ENCODE measurements at places on chromosomes 2 and 18.

GRCh38 chr18:50724751-50725151 is 95.1 kb downstream of the MRO start:
- DNase-seq: no peak

DNA sequence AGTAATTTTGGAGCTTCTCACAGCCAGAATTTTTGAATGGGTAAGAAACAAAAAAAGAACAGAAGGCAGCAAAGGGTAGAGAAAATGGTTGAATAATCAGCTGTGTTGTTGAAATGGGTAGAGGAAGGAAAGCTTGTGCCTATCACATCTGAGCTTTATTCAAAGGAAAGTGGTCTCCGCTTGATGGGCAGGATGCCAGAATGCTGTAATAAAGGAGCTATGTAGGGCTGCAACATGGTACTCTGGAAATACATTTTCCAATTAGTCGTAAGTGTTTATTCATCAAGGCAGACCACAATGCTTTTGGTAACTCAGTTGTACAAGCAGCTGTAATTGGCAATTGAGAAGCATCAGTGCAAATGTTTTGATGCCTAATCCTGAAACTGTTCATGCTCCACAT is 196.9 kb downstream of the ICOS start:
- no peak for DNase-seq

DNA sequence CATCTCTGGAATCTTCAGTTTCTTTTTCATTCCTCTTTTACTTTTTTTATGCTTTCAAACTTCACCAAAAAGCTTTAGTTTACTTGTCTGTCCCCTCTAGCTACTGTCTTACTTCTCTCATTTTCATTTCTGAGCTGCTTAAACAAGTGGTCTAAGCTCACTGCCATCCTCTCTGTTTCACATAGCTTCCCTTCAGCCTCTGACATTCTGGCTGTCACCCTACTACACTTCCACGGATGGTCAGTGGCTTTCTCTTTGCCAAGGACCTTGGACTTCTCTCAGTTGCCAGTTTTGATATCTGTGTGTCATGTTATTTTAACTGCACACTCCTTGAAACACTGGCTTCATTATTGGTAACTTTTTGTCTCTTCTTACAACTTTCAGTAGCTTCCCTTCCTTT is 176.1 kb downstream of the IKZF2 start:
- no peak for DNase-seq

DNA sequence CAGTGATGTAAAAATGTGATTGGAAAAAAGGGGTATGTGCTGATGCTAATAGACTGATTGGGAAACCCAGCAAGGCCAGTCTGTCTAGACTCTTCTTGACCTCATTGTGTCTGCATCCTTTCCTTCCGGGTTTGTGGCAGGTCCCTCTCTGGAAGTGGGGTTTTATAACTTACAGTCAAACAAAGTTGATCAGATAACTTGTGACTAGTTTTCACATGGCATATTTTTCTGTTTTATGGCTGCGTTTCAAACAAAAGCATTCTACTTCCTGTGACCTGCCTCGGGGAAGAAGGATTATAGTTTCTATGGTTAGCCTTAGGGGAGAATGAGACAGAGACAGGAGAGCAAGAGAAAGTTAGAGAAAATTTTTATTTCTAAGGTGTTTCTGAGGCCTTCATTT is 188.7 kb upstream of the HNMT start:
- no peak for DNase-seq

DNA sequence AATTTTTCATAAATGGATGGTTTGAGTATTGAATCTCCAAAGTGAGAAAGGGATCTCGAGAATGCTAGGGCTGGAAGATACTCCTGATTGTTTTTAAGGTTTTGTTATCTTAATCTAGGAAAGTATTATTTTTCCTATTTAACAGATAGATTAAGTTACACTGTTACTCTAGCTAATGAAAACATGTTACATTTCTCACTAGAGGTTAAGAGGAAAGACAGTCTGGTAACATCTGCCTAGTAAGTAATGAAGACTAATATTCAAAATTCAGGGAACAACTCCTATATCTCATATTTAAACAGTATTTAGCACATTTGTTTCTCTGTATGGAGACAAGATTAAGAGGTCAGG is 2.0 kb downstream of the GALNT3 start:
- no peak for DNase-seq

GRCh38 chr2:187382131-187382530 is 65.9 kb downstream of the CALCRL start:
- no peak for DNase-seq

DNA sequence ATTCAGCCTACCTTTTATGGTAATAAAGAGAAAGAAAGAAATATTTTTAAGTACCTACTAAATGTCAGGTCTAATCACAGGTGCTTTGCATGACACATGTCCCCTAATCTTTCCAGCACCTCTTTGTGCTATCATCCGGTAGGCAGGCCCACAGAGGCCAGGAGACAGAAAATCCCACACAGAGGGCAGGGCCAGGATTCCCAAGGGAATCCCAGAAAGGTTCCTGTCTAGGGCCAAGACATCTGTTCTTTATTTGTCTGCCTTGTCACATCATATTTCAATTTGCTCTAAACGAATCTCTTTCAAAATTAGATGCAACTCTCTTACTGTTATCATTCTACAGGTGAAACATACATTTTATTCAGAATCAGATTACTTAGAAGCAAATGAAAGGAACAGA is 676.1 kb upstream of the GYPC start:
- no peak for DNase-seq

- no peak for DNase-seq
Measured at GRCh38 chr2:159030674-159031380, 62.4 kb downstream of the TANC1 start.
